Breast epithelium (tissue), 4 donors: ENCODE measurements at places on chromosomes 4 and X.

DNA sequence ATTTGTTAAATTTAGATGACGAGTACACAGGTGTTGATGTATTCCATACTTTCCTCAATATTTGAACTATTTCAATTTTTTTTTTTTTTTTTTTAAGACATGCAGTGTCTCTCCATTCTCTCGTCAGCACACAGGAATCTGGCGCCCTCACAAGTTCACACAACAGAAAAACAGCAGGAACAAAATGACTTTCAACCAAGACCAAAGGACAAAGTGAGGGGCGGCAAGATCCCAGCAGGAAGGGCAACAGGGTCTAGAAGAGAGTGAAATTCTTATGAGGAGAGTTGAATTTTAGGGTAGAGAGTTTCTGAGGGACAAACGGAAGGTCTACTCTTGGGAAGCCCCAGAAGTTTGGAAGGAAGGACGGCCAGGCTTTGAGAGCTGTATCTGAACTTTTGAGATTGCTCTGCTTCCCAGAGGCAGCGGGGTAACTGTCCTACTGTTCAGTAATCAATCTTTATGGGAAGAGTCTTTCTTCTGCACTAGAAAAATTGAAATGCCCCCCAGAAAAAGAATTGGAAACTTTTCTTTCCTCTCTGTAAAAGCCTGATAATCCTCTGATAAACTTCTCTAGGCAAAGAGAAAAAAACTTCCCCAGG lies 760.2 kb downstream of the RAB28 start:
- no peak for DNase-seq

- no peak for DNase-seq
These were observed 597.2 kb upstream of the GRIA3 start for GRCh38 chrX:122586831-122587230.

DNA sequence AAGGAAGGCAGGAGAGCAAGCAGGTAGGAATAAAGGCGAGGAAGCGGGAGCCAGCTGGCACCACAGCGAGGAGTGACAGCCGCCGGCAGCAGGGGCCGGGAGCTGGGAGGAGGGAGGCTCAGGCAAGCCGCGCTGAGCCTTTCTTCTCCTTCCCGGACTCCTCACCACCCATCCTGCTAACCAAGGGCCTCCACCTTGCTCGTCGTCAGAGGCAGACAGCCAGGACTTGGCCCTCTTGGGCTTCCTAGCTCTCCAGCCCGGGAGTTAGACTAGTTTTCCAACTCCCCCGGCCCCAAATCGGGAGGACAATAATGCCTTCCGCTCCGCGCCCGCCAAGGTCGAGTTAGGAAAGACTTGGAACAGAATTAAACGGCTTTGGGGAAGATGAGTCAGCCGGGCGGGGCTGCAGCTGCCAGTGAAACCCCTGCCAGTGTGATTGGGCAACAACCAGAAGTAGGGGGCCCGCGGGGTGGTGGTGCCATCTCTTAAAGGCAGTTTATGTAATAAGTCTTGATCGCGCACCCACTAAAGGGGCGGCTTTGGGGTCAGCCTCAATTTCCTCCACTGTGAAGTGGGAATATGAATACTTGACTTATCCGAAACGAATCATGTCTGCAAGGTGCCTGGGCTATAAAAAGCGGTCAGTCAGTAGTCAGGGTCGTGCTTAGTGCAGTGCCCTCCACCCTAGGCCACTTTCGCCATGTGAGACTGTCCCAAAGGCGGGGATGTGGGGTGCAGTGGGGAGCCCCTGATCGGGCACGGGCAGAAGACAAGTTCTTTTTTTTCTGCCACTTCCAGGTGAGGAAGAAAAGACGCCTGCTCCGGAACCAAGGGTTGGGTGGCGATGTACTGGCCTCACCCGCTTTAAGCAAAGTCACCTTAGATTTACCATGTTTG lies 6.7 kb upstream of the HSD17B10 start:
- peak; percentile 59 for DNase-seq

- DNase-seq, result no peak
These were observed 64.4 kb downstream of the EIF4E start for GRCh38 chr4:98864560-98864959.

GRCh38 chr4:134027931-134028330 lies 173.7 kb downstream of the PABPC4L start:
- DNase-seq, result no peak
